ENCODE measurements at places on chromosomes 16 and 17.

GRCh38 chr17:72640415-72641165 is 451.9 kb downstream of the SLC39A11 start:
- no peak for DNase-seq

- DNase-seq, result peak; percentile 46
Measured at GRCh38 chr17:3944485-3945388, 19.5 kb downstream of the ATP2A3 start.

GRCh38 chr16:68972720-68973119 is 129.4 kb downstream of the TANGO6 start:
- DNase-seq, result no peak

GRCh38 chr17:50003911-50004310 is 8.9 kb upstream of the DLX3 start:
- DNase-seq, result no peak

DNA sequence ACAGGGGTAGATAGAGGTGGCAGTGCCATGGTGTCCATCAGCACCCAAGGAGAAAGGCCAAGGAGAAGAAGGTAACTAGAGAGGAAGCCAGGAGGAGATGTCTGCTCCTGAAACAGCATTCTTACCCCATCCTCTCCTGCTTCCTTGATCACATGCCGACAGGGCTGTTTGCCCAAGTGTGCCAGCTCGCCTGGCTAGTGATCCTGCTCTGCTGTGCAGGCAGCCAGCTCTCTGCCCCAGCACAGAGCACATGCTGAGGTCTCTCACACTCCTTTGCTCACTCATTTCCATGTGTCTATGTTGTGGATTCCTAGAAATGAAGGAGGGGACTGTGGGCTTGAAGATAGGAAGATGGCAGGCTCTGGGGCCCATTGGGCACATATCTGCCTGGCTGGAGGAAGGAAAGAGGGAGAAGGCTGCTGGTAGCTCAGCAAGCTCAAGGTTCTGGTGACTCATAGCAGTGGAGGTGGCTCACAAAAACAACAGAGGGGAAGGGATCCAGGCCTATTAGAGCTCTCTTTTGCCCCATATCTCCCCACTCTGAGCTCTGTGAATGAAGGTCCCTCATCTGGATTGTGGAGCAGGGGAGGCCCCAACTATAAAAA is 54.3 kb downstream of the NEUROD2 start:
- DNase-seq, result no peak

- no peak for DNase-seq
Measured at GRCh38 chr16:526181-527014, 1.1 kb upstream of the CAPN15 start.

- DNase-seq, result no peak
Measured at GRCh38 chr17:47413872-47414271, 90.1 kb downstream of the EFCAB13 start.

DNA sequence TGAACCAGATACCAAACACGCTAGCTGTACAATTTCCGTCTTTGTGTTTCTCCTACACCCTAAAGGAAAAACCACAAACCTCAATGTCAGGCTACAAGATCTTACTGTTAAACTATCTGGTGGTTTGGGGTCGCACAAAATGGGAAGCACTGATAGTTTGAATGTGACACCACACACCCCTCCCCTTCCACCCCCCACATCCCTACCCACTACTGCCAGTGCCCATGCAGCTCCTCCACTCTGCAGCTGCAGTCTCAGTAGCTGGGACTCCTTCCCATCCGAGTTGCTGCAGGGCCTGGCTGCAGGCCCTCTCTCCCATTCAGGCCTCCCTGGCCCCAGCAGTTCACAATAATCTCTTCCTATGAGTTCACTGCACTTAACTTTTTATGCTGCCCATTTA is 18.4 kb downstream of the TRAP1 start:
- no peak for DNase-seq

- DNase-seq, result no peak
Measured at GRCh38 chr17:57766318-57766943, 21.3 kb upstream of the CCDC182 start.

DNA sequence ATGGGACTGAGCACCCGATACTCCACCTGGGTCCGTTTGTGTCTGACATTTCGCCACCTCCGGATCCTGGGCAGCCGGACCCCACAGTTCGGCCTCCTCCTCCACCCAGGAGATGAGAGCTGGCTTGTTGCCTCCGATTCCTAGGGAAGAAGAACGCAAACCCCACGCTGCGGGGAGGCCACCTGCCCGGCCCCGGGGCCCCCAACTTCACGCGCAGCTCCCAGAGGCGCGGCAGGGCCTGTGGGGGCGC is 542 bp downstream of the ZNF764 start:
- DNase-seq, result no peak

DNA sequence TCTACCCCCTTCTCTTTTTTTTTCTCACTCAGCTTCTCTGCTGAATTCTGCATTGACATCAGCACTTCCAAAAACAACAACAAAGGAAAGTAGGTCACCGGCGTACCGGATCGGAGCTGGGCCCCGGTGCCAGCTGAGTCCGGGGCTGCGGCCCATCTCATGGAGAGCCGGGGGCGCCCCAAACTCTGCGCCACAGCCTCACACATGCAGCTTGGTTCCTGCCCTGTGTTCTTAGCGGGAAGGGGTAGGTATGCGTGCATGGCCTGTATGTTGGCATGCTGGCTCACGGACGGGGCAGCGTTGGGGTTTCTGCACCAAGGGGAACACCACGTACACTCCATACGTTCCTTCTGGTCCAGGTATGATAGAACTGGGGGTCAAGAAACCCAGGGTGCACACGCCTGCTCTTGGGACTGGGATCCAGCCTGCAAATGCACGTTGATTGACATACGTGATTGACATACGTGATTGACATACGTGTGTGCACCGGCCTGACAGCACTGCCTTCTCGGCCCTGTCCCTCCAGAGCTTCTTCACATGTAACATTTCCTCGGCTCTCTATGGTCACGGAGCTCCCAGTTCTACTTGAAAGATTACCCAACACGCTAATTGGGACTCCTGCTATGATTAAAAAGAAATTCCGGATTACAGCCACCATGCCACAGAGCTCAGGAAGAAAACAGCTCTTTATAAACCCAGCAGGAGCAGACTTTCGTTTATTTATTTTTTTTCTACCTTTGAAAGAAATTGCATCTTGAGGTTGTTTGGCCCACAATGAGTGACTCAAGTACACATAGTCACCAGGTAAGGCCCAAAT is 88.7 kb downstream of the RPA1 start:
- no peak for DNase-seq

- DNase-seq, result no peak
Measured at GRCh38 chr16:31488468-31489297, 5.8 kb downstream of the SLC5A2 start.

DNA sequence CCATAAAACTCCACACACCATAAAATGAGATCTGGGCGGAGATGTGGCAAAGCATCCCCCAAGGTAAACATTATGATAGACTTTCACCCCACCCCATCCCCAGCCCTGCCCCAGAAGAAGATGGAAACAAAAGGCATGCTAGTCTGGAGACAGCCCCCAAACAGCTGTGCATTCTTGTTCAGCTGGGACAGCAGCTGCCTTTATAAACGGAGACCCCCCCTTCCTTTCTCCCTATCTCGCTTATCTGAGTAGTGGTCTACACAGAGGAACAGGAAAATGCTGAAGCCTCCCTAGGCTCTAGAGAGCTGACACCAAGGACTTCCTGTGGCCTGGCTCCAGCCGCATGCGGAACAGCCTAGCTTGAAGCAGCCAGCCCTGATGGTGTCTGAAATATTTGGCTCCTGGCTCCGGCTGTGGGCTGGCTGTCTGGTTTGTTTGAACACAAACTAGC is 190.3 kb upstream of the ANKFN1 start:
- no peak for DNase-seq

- DNase-seq, result no peak
Measured at GRCh38 chr17:81057079-81057730, 22.3 kb downstream of the BAIAP2 start.

DNA sequence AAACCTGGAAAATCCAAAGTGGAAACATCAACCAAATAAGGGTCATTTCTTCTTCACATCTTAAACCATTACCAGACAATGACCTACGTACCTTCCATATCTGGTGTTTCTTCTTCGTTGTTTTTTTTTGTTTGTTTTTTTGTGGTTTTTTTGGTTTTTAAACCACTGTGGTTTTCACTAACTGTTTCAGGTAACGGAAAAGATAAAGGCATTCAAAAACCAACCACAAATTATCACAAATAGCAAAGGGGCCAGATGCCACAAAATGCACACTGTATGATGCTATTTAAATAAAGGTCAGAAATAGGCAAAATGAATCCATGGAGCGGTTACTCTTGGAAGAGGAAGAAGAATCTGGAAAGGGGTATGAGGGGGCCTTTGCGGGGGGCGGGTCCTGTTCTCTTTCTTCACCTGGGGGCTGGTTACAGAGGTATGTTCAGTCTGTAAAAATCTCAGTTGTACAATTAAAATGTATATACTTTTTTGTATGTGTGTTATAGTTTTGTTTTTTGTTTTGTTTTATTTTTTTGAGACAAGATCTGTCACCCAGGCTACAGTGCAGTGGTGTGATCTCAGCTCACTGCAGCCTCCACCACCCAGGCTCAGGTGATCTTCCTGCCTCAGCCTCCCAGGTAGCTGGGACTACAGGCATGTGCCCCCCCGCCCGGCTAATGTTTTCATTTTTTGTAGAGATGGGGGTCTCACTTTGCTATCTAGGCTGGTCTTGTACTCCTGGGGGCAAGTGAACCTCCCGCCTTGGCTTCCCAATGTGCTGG is 29.6 kb downstream of the LITAF start:
- no peak for DNase-seq

GRCh38 chr17:37729905-37730304 is 15.0 kb downstream of the HNF1B start:
- DNase-seq, result no peak

GRCh38 chr17:6936370-6937028 is 59.4 kb upstream of the ALOX12 start:
- DNase-seq, result no peak

DNA sequence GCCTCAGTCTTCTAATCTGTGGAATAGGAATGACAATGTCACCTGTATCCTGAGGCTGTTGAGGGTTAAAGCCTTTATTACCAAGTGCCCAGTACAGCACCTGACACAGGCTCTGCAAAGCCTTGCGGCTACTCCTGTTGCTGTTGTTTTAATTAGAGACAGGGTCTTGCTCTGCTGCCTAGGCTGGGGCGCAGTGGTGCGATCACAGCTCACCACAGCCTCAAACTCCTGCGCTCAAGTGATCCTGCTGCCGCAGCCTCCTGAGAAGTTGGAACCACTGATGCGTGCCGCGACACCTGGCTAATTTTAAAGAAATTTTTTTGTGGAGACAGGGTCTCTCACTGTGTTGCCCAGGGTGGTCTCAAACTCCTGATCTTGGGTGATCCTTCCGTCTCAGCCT is 5.4 kb downstream of the GSE1 start:
- no peak for DNase-seq

GRCh38 chr17:38982858-38983746 is 15.9 kb upstream of the FBXO47 start:
- DNase-seq, result no peak

GRCh38 chr16:72099377-72099818 is 5.8 kb downstream of the DHX38 start:
- DNase-seq, result peak; percentile 28

DNA sequence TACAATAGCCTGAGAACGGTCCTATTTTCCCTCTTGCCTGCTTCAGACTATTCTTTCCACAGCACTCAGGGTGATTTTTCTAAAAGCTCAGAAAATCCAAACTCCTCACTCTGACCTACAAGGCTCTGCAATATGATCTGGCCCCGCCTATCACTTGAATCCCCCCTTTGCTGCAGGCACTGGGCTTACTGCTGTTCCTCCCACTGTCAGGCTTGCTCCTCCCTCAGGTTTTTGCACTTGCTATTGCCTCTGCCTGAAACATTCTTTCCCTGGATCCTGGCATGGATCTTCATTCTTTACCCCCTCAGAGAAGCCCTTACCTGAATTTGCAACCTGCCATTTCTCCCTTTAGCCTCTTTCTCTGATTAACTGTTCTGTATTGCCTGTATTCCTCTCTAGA is 52.3 kb downstream of the RPGRIP1L start:
- no peak for DNase-seq

GRCh38 chr17:12040478-12040877 is 19.8 kb downstream of the MAP2K4 start:
- DNase-seq, result no peak

DNA sequence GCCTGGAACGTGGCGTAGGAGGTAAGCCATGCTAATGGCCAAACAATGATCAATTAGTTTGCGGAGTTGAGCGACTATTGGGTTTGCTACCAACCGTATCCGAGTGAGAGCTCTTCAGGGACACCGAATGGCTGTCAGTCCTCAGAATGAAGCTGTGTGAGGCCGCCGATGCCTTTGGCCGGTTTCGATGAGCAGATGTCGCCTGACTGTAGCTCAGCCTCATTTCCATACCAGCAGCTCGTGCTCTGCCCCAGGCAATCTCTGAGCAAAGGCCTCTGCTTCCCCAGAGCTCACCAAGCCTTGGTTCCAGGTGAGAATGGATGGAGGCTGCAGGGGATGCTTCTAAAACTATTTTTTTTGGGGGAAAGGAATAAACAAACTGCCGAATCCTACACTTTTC is 111.7 kb upstream of the HS3ST4 start:
- DNase-seq, result no peak

GRCh38 chr17:14875557-14876412 is 389.3 kb downstream of the PMP22 start:
- no peak for DNase-seq

DNA sequence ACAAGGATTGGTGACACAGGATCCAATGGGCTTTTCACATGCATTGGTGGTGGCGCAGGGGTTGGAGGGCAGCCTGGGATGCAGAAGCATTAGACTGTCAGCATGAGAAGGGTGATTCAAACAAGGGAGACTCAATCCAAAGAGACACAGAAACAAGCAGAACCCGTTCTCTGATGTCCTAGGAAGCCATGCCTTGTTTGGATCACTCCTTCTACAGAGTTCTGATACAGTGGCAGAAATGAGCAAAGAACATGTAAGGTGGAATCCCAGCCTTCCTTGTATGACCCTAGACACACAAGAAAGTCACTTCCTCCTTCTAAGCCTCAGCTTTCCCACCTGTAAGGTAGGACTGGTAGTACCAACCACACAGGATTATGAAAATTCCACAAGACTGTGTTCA is 5.7 kb downstream of the KRT33B start:
- no peak for DNase-seq

GRCh38 chr16:20884240-20884556 is 16.0 kb downstream of the DCUN1D3 start:
- no peak for DNase-seq

DNA sequence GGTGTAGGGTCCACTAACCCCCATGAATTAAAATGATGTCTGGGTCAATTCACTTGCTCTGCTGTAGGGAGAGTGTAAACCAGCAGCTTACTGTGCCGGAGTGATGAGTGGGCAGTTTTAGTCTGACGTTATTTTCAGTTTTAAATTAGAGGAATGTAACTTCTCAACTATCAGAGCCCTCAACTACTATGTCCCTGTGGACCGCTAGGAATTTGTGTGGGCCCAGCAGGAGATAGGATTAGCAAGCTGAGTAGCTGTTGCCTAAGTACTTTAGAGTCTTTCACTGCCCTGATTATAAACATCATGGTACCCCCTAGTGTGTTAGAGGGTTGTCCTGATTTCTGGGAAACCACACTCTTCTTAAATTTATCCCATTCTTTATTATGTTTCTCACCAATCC is 11.4 kb downstream of the MARVELD3 start:
- DNase-seq, result no peak
